ENCODE measurements at places on chromosomes 5 and 9.

DNA sequence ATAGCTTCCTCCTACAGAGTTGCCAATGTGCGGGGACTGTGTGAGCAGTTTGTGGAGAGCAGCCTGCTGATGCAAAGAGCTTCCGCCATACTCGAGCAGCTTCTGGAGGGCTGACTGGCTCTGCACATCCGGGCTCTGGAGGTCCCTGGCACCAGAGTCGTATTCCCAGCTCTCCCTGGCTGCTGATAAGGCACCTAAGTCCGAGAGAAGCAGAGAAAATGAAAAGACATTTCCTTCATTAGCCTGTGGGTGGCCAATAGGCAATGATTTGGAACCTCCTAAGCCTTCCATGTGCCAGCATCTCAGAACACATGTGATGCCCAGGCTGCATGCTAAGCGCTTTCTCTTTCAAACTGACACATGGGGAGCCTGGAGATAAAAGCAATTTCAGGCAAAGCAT, 94.3 kb downstream of the TSSK1B start:
- DNase-seq = no peak

- DNase-seq = no peak
Observed at GRCh38 chr5:73890569-73890968, 264.6 kb downstream of the ARHGEF28 start.

- DNase-seq = peak; percentile 91
Observed at GRCh38 chr9:98790842-98791607, 5.3 kb downstream of the ANKS6 start.

- DNase-seq = no peak
Observed at GRCh38 chr5:138573949-138574670, 1.1 kb downstream of the HSPA9 start.

GRCh38 chr9:127419348-127419747, 4.8 kb upstream of the ZNF79 start:
- no peak for DNase-seq

- no peak for DNase-seq
Observed at GRCh38 chr5:113373426-113373825, 61.4 kb downstream of the TSSK1B start.

DNA sequence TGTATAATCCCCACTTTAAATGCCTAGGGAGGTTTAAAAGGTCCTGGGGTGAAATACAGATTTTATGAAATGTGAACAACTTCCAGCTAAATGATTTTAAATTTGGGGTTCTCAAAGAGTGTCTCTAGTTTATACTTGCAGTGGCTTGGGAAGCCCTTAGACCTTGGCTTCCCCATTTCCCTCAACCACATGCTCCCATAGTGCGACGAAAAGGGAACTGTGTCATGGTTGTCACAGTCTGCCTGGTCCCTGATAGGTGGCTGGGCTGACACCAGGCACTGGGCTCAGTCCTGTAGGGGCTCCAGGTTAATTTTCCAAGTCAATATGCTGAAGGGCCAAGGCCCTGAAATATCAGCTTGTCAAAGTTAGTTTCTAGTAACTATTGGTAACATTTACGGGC, 10.4 kb upstream of the CXCL14 start:
- DNase-seq = no peak

GRCh38 chr5:96373381-96373733, 59.7 kb downstream of the PCSK1 start:
- DNase-seq = no peak

- DNase-seq = no peak
Observed at GRCh38 chr5:91049112-91049511, 334.0 kb downstream of the ARRDC3 start.

- no peak for DNase-seq
Observed at GRCh38 chr9:125509476-125509875, 197.5 kb downstream of the MAPKAP1 start.

- DNase-seq = no peak
Observed at GRCh38 chr5:93573354-93574351, 7.4 kb downstream of the NR2F1-AS1 start.

DNA sequence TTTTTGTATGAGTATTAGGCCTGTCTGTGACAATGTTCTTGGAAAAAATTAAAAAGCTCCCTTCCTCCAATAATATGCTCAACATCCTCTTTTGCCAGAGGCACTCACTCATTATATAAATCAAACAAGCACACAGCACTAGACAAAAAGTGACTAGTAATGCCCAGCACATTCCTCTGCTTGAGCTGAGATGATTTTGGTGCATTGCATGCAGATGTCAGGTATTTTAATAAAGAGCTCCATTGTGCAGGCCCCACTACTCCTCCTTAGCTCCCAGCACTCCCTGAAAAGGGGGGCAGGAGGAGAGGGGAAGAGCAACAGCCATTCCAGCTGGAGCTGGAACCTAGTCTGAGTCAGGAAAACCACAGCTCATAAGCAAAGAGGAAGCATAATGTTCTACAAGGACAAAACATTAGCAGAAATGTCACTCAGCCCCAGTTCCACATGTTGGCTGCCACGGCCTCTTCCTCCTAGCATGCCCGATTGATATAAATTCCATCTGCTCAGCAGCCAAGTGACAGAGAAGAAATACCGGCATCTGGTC, 348.5 kb downstream of the BNC2 start:
- peak; percentile 60 for DNase-seq

DNA sequence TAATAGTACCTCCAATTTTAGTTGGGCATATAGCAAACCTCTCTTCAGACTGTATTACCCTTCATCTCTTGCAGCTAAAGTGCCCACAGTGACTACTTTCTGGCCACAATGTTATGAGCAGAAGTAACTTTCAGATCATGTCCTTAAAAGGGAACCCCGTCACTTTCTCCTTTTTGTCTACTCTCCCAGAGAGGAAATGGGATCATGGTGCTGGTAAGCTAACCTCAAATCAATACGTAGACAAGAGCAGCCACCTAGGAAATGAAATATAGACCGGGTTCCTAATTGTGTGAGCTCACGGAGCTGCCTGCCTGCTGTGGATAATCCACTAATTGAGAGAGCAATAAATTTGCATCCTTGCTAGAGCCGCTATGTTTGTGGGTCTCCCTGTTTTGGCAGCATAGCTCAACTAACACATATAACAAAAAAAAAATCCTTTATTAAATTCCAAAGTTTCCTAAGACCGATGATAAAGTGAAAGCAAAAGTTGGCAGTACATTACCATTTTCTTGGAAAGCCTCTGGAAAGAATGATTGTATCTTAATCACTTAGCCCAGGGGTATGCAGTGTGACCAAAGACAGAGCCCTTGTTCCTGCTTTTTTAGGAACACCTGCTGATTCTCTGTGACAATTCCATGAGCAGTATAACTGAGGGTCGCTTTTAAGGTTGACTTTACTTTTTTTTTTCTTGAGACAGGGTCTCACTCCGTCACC, 5.6 kb upstream of the IL7R start:
- no peak for DNase-seq

- peak; percentile 25 for DNase-seq
Observed at GRCh38 chr9:72476617-72477437, 44.6 kb upstream of the TMC1 start.

DNA sequence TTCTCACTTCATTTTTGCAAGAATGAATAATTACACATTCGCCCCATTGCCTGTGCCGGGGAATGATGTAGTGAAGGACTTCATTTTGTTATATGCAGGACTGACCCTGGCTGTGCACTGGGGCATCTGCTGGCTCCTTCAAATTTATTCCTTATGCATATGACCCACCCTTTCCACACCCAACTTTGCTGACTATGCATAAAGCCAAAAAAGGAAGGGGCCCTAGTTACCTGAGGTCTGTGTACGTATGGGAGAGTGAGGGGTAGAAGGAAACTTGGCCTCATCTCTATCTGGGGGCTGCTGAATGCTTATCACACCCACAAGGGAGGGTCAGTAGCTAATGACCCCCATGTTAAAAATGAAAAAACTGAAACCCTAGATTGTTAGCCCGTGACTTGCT, 259.6 kb downstream of the SMARCA2 start:
- DNase-seq = no peak

- DNase-seq = no peak
Observed at GRCh38 chr5:178376921-178377582, 144.4 kb upstream of the PHYKPL start.

DNA sequence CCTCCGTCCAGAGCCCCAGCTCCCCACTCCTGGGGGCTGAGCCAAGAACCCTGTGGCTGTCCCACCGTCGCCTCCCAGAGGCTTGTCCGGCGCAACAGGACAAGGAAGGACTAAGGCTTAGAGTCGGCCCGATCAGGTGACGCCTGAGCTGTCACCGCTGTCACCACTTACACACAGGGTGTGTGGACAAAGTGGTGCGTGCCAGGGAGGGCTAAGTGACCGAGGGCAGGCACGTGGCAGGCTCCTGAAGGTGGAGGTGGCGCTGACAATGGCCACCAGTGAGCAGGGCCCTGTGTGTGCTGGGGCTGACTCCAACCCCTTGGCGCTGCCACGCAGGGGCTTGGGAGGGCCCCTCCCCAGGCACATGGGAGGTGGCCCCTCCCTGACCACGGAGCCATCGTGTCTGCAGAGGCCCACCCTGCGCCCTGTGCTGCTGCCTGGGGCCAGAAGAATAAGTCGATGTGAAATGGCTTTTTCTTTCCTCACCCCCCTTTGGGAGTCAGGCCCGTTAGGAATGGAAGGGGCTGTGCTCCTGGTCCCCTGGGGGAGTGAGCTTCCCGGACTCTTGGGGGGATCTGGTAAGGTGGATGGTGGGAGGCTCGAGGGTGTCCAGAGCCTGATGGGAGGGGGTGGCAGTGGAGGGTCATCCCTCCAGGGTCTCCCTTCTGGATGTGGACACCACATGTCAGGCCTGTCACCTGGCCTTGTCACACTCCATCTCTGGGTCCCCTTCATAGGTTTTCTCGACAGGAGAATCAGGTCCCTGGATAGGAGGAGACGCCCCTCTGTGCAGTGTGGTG, 2.6 kb upstream of the GPSM1 start:
- DNase-seq = no peak

GRCh38 chr9:137688725-137689124, 69.9 kb downstream of the EHMT1 start:
- no peak for DNase-seq

Data from skeletal muscle cell (primary cell).